ENCODE measurements at places on chromosomes 1 and 21.
A peak's percentile ranks its signal among the peaks of the same experiment; 100 is the strongest.

- no peak for DNase-seq
These were observed 125.8 kb upstream of the HOOK1 start for GRCh38 chr1:59688976-59689375.

DNA sequence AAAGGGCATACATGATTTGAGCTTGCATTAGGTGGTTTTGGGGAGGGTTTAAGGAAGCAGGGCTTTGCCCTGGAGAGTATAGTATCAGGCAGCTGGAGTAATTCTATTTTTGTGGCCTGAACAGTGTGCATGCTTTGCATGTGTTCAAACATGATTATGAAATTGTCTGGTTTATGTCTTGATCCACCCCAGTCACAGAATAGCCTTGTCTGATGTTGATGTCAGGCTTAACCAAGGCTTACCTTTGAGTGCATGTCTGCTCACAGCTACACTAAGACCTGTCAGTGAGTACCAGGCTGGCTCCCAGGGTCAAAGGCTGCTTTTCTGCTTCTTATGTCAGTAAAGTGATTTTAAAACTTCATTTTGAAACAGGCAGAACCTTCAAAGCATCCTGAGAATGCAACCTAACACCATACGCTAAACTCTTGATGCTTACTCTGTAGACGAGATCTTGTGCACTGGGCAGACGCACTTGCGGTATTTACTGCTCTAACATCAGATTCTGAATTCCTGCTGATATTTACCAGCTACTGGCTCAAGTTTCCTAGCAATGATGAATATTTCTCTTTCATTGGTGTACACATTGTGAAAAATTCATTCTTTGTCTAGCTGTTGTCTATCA, 78.9 kb downstream of the MAP3K21 start:
- DNase-seq: no peak

GRCh38 chr1:210384625-210385024, 55.9 kb downstream of the HHAT start:
- DNase-seq: no peak

DNA sequence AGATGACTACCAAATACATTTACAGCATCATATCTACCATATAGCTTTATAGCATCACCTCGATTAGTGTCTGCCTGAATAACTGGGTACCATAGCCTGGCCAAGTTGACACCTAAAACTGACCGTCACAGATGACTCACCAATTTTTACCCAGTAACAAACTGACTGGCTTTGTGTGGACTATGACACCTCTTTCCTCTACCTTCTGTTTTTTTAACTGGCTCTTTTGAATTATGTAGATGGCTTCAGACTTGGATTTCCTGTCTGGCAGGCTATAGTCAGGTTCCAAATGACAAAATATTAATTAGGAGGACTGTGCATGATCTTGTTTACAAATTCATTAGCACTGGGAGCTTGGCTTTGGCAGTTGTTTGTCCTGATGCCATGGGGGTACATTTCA, 360.3 kb downstream of the TGFB2 start:
- DNase-seq: no peak

DNA sequence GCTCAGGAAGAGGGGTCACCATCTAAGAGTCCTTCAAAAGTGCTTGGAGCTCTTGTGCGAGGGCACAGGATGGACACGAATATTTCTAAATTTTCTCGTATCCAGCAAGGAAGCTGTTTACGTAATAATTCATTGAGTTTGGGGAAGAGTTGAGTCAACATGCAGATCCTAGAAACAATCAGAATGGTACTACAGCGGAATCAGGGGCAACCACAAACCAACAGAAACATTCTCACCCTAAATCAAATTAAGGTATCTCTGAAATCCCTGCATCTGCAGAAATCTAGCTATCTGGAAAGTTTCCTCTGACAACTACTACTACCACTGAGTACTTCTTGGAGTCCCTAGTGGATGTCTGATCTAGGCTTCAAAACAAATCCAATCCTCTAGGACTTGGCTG, 352.4 kb downstream of the LTN1 start:
- no peak for DNase-seq

DNA sequence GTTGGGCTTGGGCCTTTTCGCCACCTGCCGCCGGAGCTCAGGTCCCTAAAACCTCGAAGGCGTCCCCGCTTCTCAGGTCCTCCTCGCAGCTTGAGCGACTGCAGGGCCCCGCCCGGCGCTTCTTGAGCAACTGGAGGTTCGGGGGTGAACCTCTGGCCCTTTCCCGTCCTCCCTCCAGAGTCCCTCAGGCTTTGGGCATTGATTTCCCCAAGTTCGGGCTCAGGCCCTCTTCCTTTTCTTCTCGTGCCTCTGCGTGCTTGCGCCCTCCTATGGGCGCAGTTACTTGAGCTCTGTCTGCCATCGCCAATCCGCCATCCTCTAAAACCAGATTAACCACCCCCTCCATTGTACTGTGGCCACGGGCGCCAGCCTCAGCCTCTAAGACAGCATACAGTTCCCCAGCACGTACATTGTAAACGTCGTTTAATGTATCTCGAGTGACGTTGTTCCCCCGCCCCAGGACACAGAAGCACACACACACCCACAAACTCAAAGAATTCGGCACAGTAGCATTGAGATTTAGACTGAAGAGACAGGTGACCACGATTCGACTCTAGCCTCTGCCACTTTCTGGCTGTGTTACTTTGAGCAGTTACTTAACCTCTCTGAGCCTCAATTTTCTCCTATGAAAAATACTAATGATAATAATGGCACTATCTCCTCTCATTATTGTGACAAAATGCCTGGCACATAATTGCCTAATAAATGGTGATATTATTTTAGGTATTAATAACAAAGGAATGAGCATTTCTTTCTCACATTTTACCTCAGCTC, 22.6 kb downstream of the BTG2 start:
- peak; percentile 32 for DNase-seq

DNA sequence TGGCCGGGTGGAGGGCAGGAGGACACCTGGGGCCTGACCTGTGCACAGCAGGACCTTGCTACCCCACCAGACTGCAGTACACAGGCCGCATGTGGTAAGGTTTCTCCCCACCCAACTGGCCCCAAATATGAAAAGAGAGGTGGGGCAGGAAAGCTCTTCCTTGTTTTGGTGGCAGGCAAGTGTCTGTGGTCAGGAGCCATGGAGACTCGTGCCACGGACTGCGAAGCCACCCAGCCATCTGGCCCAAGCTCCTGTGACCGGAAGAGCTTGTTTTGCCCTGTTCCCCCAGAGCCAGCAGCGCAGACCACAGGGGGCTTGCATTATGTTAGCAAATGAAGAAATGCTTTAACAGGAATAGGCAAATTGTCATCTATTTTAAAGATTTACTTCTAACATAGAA, 54.9 kb downstream of the OLIG1 start:
- no peak for DNase-seq

- no peak for DNase-seq
These were observed 71.7 kb upstream of the PRMT6 start for GRCh38 chr1:106984801-106985200.

DNA sequence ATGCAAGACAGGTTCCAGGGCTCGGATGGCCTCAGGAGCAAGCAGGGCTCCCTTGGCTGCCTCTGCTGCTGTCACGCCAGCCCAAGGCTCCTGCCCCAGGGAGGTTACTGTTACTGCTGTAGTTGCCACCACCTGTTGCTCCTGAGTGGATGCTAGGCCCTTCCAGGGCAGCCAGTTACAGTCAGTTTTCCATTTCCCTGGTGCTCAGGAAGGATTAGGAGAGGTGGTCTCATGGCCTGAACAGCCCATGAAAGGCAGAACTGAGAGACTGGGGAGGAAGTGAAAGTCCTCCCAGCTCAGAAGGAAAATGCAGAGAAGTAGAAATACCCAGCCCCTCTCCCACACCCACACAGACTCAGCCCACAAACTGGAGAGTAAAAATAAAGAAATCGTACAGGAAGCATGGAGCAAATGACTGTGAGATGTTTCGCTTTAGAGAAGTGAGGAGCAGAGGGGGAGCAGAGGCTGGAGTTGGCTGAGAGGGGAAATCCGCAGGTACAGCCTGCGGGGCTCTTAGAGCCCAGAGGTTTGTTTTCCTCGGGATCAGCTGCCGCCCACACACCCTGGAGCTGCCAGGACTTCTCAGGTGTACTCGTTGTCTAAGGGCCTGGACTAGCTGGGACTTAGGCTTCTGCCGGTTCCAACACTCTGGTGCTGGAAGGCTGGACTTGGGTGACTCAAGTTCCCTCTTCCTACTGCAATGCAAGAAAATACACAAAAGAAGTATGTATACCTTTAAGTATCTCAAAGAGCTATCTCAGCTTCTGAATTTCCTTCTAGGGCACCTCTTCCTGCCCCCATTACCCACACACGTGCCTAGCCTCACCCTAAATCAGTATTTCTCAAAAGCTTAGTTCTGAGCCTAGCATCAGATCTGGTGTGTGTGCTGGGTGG, 2.3 kb downstream of the IL6R start:
- DNase-seq: no peak

- no peak for DNase-seq
These were observed 110.1 kb downstream of the POU2F1 start for GRCh38 chr1:167330601-167331293.

DNA sequence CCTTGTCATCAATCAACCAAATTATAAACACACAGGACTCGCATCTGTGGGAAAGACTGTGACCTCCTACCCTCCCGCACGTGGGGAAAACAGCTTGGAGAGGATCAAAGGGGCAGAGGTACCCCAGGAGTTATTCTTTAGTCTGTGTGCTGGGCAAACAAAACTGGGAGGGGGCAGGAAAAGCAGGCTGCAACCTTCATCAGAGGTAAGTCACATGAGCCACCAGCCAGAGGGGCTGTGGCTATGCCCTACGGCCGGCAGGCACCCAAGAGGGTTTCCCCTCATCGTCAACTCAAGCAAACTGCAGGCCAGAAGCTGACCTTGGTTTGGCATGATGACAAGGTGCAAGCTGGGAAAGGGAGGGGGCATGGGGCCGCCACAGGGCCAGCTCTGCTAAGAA, 12.5 kb downstream of the SMIM12 start:
- no peak for DNase-seq

- no peak for DNase-seq
These were observed 561.2 kb upstream of the B3GALT2 start for GRCh38 chr1:193747579-193747978.

GRCh38 chr1:228381356-228381755, 25.3 kb downstream of the TRIM11 start:
- DNase-seq: no peak

GRCh38 chr1:26321315-26322041, 3.7 kb downstream of the CD52 start:
- peak; percentile 98 for DNase-seq

- no peak for DNase-seq
These were observed 377.3 kb downstream of the SETD4 start for GRCh38 chr21:35682904-35683549.

DNA sequence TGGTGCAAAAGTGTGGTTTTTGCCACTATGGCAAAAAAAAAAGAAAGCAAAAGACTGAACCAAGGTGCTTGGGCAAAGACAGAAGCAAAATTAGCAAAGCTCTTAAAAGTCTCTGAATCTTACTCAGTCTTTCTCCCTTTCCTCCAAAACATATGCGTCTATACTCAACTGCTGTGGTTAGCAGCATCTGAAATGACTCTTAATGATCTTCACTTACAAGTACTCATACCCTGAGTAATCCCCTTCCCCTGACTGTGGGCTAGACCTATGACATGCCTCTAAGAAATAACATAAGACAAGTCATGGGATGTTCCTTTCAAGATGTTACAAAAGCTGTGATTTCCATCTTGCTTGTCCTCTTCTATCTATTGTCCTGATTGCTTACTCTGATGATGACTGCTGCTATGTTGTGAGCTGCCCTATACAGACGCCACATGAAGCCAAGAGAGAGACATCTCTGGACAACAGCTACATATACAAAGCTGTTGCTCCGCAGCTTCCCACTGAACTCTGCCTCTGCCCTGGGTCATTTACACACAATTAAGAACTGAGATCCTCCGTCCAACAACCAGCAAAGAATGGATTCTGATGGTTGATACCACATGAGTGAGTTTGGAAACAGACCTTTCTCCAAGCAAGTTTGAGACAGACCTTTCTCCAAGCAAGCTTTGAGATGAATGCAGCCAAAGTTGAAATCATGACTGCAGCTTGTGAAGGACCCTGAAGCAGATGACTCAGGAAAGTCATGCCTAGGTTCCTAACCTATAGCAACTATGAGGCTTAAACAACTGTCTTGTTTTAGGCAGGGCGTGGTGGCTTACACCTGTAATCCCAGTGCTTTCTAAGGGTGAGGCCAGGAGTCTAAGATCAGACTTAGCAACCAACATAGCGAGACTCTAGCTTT, 55.2 kb downstream of the PUM1 start:
- peak; percentile 12 for DNase-seq

DNA sequence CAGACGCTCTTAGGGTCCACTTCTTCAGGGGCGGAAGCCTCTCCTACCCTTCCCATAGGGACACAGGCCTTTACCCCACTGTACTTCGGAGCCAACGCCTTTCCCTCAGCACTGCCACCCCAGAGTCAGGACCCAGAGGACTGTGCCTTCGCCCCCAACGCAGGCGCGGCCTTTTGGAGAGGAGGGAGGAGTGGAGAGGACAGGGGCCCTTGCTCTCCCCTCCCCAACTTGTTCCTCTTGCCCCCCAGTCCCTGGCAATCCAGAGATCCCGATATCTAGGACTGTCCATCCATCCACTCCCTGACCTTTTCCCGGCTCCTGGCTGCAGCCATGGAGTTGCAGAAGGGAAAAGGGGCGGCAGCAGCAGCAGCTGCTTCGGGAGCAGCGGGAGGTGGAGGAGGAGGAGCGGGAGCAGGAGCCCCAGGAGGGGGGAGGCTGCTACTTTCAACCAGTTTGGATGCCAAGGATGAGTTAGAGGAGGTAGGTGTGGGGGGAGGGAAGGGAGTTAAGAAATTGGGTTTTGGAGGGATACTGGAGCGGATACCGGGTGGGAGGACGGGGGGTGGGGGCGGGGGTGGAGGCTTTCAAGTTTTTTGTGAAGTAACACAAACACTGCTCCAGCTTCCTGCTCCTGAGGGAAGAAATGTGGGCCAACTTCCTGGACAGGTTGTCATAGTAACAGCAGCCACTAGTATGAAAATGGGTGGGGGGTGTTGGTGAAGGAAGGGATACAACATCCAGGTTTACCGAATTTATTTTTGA, 636 bp downstream of the INTS3 start:
- peak; percentile 10 for DNase-seq

GRCh38 chr1:9186082-9186859, 48.3 kb upstream of the H6PD start:
- DNase-seq: no peak

- DNase-seq: no peak
These were observed 281.5 kb downstream of the NEGR1 start for GRCh38 chr1:72000809-72001208.

GRCh38 chr21:28932717-28933116, 60.0 kb downstream of the LTN1 start:
- DNase-seq: no peak

DNA sequence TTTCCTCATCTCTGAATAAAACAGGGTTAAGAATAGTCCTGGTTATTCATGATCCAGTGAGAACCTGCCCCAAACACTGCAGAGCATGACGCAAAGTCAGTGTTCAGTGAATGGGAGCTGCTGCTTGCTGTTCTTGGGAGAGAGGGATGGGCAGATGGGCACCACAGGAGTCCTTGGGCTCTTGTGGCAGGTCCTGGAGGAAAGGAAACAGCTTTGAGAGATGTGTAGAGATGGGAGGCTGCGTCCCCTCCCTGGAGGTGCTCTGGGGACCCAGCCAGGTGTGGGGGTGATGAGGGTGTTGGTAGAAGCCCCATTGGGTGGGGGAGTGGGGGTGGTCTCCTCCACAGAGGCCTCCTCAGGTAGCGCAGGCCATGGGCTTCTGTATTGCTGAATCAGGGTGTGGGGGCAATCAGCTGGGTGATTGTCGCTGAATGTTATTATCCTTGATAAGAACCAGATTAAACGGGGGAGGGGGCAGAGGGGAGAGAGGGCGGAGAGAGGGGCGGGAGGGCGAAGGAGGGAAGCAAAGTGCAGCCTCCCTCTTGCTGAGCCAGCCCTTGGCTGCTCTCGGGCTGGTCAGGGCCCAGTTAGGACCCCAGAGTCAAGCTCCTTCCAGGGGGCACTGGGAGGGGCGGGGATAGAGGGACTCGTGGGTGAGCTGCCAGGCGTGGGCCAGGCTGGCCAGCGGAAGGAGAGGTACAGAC, 22.9 kb upstream of the CASZ1 start:
- no peak for DNase-seq
